ENCODE measurements at places on chromosomes 4 and X. TPM values are rescaled to one million over a fixed set of nuclear protein-coding genes. Genes with fewer than 3 reads are reported as not detected.

Gene TGIF2LX
- not detected for total RNA-seq

Gene PRICKLE3
- 11.9 TPM for total RNA-seq

Gene ATXN3L
- not detected for total RNA-seq

Gene SEPTIN11
- 120 TPM for total RNA-seq

Gene SPANXA1
- total RNA-seq: not detected

Gene WDFY3
- total RNA-seq: 177 TPM

Gene MAGEC3
- 0.99 TPM for total RNA-seq

Gene GDI1
- total RNA-seq: 130 TPM

Gene C4orf46
- 2.8 TPM for total RNA-seq

Gene NPFFR2
- not detected for total RNA-seq

Gene SMIM31
- total RNA-seq: not detected

Gene NAP1L5
- 11.2 TPM for total RNA-seq

Gene XG
- 9.0 TPM for total RNA-seq

Gene ADRA2C
- total RNA-seq: 72.2 TPM

Gene PROM1
- total RNA-seq: 8.0 TPM

Gene VAMP7
- 38.3 TPM for total RNA-seq

Gene ETNPPL
- not detected for total RNA-seq

Measured in aorta (tissue), 5 donors.